ENCODE measurements at places on chromosomes 2 and 18.

DNA sequence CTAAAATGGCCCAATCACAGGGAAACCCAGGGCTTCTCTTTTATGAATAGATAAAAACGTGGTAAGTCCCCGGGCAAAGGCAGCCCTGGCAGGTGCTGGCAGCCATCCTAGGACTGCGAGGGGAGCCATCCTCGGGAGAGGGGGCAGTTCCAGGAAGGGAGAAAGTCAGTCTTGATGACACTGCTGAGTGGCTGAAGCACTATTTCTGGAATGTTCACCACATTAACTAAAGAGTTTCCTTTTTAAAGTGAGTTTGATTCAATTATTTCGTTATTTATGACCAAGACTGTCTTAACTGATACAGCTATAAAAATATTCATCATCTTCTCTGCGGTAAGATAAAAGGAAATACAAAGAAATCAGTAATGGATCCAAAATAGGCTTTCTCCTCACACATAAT lies 20.4 kb downstream of the TTR start:
- no peak for DNase-seq

- no peak for DNase-seq
Measured at GRCh38 chr18:51010218-51010617, 19.8 kb upstream of the SMAD4 start.

DNA sequence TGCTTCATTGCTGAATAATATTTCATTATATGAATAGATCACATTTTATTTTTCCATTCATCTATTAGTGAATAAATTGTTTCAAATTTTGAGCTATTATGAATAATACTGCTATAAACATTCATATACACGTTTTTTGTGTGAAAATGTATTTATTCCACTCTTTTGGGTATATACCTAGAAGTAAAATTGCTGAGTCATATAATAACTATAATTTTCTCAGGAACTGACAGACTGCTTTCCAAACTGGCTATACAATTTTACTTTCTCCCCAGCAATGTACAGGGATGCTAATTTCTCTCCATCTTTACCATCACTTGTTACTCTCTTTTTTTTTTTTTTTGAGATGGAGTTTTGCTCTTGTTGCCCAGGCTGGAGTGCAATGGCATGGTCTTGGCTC lies 35.5 kb upstream of the BAZ2B start:
- no peak for DNase-seq

- DNase-seq: no peak
Measured at GRCh38 chr2:27208486-27209050, 3.3 kb upstream of the ATRAID start.

- DNase-seq: no peak
Measured at GRCh38 chr18:37975446-37975845, 409.8 kb upstream of the CELF4 start.

GRCh38 chr2:35035883-35036282 lies 1319.7 kb upstream of the CRIM1 start:
- DNase-seq: no peak

GRCh38 chr2:218305383-218305782 lies 13.1 kb upstream of the TMBIM1 start:
- DNase-seq: no peak

GRCh38 chr18:58570360-58571064 lies 58.4 kb downstream of the ALPK2 start:
- no peak for DNase-seq
